ENCODE measurements at places on chromosomes 5 and 9.

- no peak for DNase-seq
Measured at GRCh38 chr9:14480526-14480925, 166.6 kb upstream of the NFIB start.

- no peak for DNase-seq
Measured at GRCh38 chr5:91867799-91868198, 484.7 kb upstream of the ARRDC3 start.

GRCh38 chr5:114296191-114296590 is 65.7 kb upstream of the KCNN2 start:
- no peak for DNase-seq

DNA sequence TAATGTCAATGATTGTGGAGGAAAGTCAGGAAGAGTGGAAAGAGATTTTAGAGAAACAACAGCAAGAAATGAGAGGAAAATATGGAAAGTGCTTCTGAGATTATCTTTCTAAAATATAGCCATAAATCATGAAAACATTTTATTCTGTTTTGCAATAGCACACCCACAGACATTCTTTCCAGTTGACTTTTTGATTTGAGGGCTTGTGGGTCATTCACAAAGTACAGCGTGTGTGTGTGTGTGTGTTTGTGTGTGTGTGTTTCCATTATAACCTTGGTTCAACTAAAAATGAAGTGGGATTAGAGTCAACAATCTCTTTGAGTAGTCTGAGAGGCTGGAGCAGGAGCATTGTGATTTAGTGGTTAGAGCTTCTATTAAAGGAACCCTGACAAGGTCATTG is 116.6 kb upstream of the GAS1 start:
- no peak for DNase-seq

- no peak for DNase-seq
Measured at GRCh38 chr9:136979769-136980587, 2.7 kb downstream of the PTGDS start.

Data from erythroblast (primary cell).